Fibroblast of upper back skin (primary cell): ENCODE measurements at places on chromosomes 12 and 14.

GRCh38 chr14:55398679-55399078, 13.0 kb downstream of the ATG14 start:
- peak; percentile 96 for DNase-seq

DNA sequence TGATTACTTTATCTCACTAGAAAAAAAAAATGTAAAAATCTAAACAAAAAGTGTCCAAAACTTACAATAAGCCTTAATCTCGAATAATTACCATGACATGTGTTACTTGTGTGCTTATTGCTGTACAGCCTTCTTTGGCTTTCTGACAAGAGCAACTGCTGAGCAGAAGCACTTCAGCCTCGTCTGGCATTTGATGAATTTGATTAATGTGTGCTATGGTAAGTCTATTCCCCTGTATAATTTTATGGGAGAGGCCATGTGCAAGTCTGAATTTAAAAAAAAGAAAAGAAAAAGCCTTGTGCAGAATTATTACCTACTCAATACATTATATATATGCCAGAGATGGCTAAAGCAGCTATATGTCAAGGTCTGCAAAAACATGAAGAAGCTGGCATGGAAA, 113.9 kb downstream of the AEBP2 start:
- DNase-seq, result peak; percentile 36

DNA sequence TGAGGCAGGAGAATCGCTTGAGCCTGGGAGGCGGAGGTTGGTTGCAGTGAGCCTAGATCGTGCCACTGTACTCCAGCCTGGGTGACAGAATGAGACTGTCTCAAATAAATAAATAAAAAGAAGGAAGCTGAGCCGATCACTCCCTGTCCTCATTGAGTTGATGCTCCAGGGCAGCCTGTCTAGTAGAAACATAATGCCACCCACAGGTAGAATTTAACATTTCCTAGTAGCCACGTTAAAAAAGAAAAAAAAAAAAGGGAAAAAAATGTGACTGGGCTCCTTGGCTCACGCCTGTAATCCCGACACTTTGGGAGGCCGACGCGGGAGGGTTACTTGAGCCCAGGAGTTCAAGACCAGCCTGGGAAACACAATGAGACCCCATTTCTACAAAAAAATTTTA, 135.7 kb downstream of the SCARB1 start:
- DNase-seq, result no peak

GRCh38 chr14:40197344-40197743, 765.1 kb upstream of the FBXO33 start:
- DNase-seq, result peak; percentile 0

- peak; percentile 65 for DNase-seq
These were observed 20.8 kb downstream of the TNFAIP2 start for GRCh38 chr14:103144085-103144484.

- no peak for DNase-seq
These were observed 129.1 kb upstream of the TBX3 start for GRCh38 chr12:114812858-114813761.

GRCh38 chr12:120784804-120785203, 59.2 kb downstream of the ACADS start:
- no peak for DNase-seq

GRCh38 chr12:29245246-29245645, 96.2 kb downstream of the FAR2 start:
- peak; percentile 43 for DNase-seq

DNA sequence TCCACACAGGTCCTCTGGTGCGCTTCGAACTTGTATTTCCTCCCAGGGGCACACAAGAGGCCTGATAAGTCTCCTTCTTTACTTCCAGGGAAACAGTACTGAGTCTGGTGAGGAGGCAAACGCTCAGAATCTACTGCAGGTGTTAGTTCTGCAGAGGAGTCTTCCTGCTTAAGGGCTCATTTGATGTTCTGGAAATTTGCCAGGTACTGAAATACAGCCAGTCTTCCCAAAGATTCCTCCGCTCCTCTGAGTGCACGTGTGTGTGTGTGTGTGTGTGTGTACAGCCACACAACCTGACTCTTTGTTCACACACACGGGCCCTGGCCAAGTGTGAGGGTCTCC, 92.0 kb downstream of the FBXL14 start:
- DNase-seq, result peak; percentile 41

GRCh38 chr14:51323492-51323891, 83.4 kb downstream of the TMX1 start:
- no peak for DNase-seq

- peak; percentile 59 for DNase-seq
These were observed 109.0 kb upstream of the AMIGO2 start for GRCh38 chr12:47188576-47189441.

DNA sequence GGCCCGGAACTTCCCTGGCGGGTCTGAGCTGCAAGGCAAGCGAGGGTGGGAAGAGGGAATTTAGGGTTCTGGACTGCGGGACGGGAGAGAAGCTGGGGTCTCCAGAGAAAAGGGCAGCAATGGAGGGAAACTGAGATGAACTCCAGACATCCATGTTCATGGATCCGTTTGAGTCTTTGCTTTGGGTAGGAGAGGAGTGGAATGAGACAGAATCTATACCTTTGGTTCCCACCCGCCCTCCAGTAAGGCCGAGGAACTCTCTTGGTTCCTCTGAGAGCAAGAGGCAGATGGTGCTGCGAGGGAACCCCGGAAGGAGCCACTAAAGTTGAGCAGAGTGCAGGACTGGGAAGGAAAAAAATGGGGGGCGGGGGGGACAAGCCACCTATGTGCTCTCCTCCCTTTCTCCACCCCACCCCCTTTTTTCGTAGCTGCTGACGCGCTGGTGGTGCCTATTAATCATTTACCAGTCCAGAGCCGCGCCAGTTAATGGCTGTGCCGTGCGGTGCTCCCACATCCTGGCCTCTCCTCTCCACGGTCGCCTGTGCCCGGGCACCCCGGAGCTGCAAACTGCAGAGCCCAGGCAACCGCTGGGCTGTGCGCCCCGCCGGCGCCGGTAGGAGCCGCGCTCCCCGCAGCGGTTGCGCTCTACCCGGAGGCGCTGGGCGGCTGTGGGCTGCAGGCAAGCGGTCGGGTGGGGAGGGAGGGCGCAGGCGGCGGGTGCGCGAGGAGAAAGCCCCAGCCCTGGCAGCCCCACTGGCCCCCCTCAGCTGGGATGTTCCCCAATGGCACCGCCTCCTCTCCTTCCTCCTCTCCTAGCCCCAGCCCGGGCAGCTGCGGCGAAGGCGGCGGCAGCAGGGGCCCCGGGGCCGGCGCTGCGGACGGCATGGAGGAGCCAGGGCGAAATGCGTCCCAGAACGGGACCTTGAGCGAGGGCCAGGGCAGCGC, 1.2 kb downstream of the SSTR1 start:
- DNase-seq, result peak; percentile 66

GRCh38 chr12:75446857-75447256, 33.7 kb upstream of the GLIPR1 start:
- peak; percentile 91 for DNase-seq
